ENCODE measurements at places on chromosomes 1 and 21.

GRCh38 chr21:17783481-17784179 lies 35.5 kb downstream of the C21orf91 start:
- no peak for DNase-seq

- DNase-seq: no peak
Observed at GRCh38 chr21:38351961-38352521, 95.2 kb downstream of the KCNJ15 start.

GRCh38 chr1:158324395-158324794 lies 6.9 kb downstream of the CD1B start:
- DNase-seq: no peak

DNA sequence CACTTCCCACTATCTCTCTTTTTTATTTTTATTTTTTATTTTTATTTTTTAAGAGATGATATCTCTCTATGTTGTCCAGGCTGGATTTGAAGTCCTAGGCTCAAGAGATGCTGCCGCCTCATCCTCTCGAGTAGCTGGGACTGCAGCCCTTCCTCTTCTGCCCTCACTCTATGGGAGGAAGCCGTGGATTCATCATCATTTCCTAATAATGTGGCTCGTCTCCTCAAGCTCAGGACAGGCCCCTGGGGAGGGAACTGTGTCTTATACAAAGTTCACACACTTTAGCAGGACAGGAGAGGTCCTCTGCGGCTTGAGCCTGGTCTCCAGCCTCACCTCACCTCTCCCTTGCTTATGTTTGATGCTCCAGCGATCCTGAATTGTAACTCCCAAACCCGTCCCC lies 16.5 kb upstream of the IFFO2 start:
- DNase-seq: no peak

DNA sequence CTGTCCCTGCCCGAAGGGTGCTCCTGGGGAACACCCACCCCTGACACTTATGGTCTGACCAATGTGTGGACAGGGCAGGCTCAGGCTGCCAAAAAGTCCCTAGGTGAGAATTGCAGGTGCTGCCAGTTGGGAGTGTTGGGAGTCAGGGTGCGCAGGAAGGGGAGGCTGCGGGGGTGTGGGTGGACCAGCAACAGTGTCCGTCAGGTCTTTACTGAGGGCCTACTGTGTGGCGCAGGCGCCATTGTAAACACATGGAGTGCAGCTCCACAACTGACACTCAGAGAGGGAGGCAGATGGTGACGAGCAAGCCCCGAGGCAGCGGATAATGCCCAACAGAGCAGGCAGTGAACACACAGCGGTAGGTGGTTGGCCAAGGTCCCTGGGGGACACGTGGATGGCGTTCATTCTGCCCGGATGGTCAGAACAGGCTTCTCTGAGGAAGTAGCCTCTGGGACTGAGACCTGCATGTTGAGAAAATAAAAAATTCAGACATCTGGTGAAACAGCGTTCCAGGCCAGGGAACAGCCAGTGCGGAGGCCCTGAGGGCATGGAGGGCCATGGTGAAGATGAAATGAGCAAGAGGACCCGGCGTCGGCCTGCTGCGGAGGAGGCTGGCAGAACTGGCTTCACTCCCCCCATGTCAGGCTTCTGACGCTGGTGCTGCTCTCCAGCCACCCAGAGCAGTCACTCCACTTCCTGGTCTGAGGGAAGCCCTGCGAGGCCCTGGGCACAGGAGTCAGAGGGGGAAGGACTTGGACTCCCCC lies 136.2 kb upstream of the ZBTB40 start:
- no peak for DNase-seq

DNA sequence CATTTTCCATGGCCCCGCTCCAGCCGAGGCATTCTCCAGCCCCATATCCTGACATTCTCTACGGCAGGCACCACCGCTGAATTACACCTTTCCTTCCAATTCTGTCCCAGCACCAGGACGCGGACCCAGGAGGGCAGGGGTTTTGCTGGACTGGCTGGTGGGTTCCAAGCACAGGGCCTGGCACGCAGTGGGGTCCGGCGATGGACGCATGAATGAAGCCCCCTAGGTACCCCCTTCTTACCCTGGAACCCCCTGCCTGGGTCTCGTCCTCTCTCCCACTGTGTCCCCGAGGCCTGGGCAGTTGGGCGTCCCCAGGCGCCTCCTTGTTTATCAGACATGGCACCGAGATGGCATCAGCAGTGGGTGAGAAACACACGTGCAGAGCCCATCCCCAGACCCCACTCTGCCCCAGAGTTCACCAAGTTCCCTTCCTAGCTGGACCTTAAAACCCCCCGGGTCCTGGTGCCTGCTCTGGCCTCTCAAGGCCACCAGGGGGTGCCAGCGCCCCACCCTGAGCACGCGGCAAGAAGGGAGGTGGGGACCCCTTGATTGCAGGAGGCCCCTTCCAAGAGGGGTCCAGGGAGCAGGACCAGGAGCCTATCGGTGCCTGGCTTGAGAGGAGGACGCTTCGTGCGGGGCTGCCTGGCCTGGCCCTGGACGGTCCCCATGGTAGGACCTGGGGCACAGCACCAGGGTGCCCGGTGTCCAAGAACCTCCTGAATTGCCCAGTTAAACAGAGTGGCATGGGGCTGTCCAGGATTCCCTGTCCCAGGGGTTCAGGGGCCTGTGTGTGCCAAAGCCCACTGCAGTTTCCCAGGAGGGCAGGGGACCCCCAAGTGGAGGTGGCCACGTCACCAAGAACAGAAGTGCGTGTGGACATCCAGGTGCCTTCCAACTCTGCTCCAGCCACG lies 46.1 kb downstream of the MEGF6 start:
- no peak for DNase-seq

DNA sequence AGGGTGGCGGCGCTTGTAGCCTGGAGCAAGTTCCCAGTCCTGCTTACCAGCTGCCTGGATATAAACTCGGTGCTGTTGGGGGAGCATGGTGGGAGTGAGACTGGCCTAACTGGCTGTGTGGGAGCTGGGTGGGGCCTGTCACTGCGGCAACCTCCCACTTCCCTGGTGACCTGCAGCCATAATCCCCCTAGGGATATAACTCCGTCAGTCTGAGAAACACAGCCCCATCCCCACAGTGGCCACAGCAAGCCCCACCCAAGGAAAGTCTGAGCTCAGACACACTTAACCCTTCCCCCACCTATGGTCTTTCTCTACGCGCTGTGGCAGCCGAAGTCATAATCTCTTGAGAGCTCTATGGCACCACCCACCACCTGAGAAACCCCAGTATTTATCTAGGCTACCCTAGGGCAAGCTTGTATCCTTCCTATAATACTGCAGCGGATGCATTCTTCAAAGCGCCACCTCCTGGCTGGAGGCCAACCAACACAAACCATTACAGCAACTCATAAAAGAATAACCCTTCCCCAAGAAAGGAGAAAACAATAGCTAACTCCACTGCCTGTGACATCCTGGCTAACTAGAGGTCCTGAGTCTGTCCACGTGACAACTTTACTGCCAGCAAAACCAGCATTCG lies 57.4 kb downstream of the ZNF648 start:
- DNase-seq: no peak

GRCh38 chr1:154851392-154852177 lies 18.5 kb downstream of the KCNN3 start:
- DNase-seq: no peak

- DNase-seq: no peak
Observed at GRCh38 chr1:150574260-150575071, 4.9 kb downstream of the MCL1 start.

- DNase-seq: no peak
Observed at GRCh38 chr1:189323091-189323490, 1154.6 kb downstream of the BRINP3 start.

DNA sequence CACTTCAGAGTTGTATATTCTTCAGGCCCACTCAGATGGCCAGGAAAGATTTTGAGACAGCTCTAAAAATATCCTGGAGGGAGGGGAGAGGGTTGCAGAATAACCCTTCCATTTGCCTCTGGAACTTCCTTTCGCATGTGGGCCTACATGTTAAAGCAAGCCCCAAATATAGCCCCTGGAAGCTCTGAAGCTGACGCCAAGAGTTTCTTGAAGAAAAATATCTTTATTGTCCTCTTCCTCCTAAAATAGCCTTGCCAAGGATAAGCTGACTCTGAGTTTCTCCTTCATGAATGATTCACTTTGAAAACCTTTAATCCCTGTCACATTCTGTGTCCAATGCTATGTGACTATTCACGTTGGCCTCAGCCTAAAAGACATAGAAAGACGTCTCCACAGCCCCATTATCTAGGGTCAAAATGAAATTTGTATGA lies 6.4 kb downstream of the C1orf116 start:
- no peak for DNase-seq

GRCh38 chr1:239744851-239745250 lies 346.8 kb upstream of the FMN2 start:
- no peak for DNase-seq

DNA sequence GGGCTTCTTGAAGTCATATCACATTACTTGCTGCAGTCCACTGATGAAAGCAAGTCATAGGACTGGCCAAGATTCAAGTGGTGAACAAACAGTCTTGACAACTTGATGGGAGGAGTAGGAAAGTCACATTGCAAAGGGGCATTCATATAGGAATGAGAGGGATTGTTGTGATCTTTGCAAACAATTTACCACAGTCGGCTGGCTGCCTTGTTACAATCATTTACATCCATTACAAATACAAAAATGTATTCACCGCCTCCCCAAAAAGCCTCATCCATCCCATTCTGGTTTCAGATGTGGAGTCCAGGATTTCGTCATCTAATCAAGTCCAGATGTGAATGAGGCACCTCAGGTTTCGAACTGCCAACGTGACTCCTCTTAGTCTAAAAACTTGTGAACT lies 26.8 kb downstream of the GORAB start:
- no peak for DNase-seq

GRCh38 chr1:113399062-113399583 lies 8.8 kb downstream of the MAGI3 start:
- no peak for DNase-seq

GRCh38 chr1:84377480-84378095 lies 20.7 kb upstream of the DNASE2B start:
- no peak for DNase-seq

DNA sequence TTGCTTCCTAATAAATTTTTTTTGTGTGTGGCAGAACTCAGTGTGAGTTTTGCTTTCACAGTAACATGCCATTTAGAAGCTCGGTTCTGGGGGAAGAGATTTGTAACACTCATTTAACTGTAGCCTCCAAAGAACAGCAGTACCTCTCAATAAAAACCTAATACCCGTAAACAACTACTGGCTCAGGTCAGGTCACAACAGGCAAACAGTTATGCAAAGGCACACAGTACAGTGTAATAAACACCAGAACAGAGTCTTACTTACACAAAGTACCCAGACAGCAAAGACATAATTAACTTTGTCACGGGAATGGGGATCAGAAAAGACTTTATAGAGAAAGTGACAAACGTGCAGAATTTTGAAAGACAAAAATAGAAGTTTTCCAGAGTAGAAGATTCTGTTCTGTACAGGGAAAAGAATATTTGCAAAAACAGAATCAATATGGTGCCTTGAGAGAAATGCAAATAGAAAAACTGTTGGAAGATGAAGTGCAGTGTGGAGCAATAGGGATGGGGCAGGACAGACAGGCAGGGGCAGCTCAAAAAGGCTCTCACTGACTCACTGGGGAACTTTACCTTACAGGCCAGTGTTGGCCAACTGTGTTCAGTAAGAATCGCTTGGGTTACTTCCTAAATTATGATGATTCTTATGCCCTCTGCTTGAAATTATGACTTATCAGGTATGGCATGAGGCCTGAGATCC lies 38.8 kb downstream of the EGLN1 start:
- DNase-seq: no peak

- no peak for DNase-seq
Observed at GRCh38 chr1:117682372-117682771, 76.5 kb downstream of the TENT5C start.

GRCh38 chr1:184257873-184258272 lies 129.0 kb upstream of the C1orf21 start:
- DNase-seq: no peak

GRCh38 chr1:17403081-17403480 lies 31.1 kb downstream of the PADI6 start:
- DNase-seq: no peak

GRCh38 chr1:206021626-206022365 lies 1.9 kb downstream of the CTSE start:
- no peak for DNase-seq

GRCh38 chr1:228985661-228986060 lies 250.4 kb downstream of the RHOU start:
- no peak for DNase-seq

DNA sequence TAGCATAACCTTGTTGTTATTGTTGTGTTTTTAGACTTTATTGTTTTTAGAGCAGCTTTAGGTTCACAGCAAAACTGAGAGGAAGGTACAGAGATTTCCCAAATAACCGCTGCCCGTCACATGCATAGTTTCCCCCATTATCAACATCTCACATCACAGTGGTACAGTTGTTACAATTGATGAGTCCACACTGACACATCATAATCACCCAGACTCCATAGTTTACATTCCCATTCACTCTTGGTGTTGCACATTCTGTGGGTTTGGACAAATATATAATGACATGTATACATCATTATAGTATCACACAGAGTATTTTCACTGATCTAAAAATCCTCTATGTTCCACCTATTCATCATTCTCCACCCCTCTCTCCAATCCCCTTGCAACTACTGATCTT lies 25.9 kb upstream of the TOR3A start:
- no peak for DNase-seq

- DNase-seq: no peak
Observed at GRCh38 chr21:25515484-25516405, 91.5 kb downstream of the MRPL39 start.
